Activated CD4-positive, alpha-beta T cell treated with anti-CD3 and anti-CD28 coated beads, Interleukin-10, Interleukin-2, amounts not matched to agents 100 ng/mL and 50 ng/mL, durations not matched to agents 16 hours and 8 hours (primary cell): ENCODE measurements at places on chromosomes 7 and 10.

GRCh38 chr7:134865001-134865845 is 85.8 kb downstream of the CALD1 start:
- peak; percentile 58 for DNase-seq

GRCh38 chr10:104321226-104321625 is 17.0 kb downstream of the ITPRIP start:
- no peak for DNase-seq

- peak; percentile 18 for DNase-seq
These were observed 167.2 kb downstream of the CDC14C start for GRCh38 chr7:49091519-49091918.

DNA sequence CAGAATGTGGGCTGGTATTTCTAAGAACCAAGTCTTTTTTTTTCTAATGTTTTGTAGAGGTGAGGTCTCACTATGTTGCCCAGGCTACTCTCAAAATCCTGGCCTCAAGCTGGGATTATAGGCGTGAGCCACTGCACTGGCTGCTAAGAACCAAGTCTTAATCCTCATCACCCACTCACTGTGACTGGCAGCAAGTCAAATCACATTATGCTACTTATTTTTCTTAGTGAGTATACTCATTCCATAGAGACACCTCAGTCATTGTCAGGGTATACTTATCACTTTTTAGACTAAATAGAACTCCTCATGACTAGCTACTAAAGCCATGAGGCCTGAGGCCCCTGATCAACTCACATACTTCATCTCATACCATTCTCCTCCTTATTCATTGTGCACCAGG is 116.1 kb downstream of the STRA8 start:
- no peak for DNase-seq

GRCh38 chr7:130356121-130356875 is 11.7 kb downstream of the CPA5 start:
- DNase-seq: no peak

GRCh38 chr7:137488038-137488437 is 144.5 kb upstream of the PTN start:
- no peak for DNase-seq

DNA sequence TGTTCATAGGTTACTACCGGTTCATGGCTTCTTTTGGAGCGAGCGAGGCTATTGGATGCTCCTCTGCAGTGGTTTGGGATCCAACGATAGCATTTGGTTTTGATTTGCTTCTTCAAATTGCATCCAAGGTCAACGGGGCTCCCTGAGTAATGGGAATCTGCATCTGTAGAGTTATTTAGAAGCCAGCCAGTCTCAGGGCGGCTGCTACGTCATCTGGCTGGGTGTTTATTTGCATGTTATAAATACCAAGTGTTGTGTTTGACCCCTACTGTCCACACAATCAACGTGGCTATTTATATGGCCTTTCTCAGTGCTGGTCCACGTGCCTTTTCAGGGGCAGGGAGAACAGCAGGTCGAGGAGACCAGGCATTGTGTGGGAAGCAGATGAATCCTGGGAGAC is 137.7 kb downstream of the PRPF18 start:
- no peak for DNase-seq

DNA sequence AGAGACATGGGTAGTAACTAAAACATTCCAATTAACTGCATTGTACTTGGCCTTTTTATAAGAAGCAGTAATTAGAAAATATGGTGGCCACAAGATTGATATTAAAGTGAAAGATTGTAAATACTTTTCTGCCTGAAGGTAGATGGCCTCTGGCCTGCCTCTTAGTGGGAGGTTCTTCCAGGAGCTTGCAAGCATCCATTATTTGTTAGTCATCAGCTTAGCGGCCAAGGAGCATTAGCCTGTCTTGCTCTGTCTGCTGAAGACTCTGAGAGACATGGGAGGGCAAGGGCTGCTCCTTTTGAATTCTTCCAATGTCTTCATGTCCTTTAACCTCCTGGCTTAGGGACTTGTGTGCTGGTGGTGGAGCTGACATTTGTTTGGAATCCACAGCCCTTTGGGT is 80.4 kb downstream of the TCF7L2 start:
- no peak for DNase-seq

DNA sequence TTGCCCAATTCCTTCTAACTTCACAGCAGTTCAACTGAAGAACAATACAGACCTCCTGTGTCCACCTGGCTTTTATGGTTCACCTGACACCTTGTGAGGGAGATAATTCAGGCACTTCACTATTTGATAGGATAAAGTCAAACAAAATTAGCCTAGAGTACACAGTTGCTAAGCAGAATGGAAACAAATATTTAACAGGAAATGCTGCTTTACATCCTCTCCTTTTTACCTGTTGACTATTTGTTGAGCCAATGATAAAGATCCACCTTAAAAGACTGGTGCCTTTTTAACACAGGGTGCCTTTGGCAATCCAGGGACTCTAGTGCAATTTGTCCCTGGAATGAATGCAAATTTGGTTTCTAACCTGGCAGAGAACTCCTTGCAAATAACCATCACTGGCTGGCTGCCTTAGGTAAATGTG is 39.8 kb downstream of the ITPRID1 start:
- no peak for DNase-seq

DNA sequence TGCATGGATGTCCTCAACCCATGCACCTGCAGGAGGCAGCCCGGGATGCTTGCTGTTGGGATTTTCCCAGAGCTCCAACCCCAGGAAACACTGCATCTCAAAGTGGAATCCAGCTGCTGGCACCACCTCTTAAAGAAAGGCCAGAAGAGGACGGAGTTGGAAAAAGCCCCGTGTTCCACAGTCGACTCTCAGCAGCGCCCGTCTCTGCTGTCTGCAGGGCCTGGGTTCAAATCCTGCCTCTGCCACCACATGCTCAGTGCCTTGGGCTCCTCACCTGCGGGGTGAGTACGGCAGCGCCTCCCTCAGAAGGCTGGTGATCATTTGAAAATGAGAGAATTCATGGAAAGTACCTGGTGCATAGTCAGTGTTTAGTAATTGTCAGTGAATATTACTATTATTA is 65.6 kb upstream of the ZNF716 start:
- DNase-seq: no peak

DNA sequence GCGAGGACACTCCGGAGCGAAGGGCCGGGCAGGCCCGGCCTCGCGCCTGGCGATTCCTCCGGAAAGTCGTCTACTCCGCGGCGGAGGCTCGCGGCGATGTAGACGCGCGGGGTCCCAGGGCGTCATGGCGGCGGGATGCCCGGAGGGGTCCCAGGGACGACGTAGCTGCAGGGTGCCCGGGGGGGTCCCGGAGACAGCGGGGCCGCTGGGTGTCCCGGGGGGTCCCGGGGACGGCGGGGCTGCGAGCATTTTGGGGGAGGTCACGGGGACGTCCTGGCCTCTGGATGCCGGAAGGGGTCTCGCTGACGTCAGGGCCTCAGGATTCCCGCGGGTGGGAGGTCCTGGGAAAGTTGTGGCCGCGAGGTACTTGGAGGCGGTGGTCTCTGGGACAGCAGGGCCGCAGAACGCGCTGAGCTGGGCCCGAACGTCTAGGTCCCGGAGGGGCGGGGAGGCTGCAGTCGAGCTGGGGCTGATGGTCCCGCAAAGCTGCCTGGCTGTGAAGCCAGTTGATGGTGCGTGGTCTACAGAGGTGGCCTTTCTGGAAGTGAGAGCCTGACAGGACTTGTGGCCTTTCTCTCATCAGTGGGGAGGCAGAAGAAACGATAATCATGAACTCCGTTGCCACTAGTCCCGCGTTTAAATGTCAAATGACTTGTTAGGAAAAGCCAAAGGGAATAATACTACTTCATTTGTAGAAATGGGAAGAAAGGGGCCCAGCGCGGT is 637 bp downstream of the HSPA14 start:
- peak; percentile 28 for DNase-seq

DNA sequence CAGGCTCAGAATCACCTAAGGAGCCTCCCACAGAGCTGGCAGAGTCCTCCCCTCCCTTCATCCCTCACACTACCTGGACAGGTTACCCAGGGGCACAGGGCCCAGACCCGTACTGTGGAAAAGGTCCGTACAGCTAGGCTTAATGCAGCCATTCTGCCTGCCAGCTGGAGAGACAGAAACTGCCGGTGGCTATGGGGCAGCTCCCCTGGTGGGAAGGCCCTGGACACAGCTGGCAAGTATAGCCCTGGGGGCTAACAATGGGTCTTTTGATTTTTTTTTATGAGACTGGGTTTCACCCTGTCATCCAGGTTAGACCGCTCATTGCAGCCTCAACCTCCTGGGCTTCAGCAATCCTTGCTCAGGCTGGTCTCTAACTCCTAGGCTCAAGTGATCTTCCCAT is 68.3 kb downstream of the GNA12 start:
- DNase-seq: no peak

- DNase-seq: no peak
These were observed 76.0 kb upstream of the TMEM26 start for GRCh38 chr10:61529208-61529607.

- DNase-seq: peak; percentile 54
These were observed 608 bp downstream of the ACHE start for GRCh38 chr7:100894860-100895700.

- no peak for DNase-seq
These were observed 334.4 kb downstream of the SUGCT start for GRCh38 chr7:40468891-40469864.

DNA sequence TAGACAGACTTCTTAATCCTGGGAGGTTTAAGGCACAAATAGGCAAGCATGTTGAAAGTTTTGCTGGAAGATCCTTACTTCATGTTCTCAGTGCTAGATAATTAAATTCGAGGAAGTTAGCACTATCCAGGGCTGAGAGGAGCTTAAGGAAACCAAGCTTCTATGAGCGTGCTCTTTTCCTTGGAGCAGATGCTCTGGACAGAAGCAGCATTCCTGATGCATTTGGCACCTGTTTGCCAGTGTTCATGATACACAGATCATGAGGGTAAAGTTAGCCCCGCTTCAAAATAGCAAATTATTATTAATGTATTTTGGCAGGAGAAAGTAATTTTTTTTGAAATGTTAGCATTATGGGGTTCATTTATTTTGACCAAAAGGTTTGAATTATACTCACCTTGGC is 9.4 kb downstream of the HDAC9 start:
- DNase-seq: no peak

- DNase-seq: peak; percentile 57
These were observed 817 bp downstream of the MLLT10 start for GRCh38 chr10:21534604-21535493.

GRCh38 chr7:24902276-24902675 is 77.7 kb downstream of the OSBPL3 start:
- DNase-seq: no peak

- DNase-seq: no peak
These were observed 16.4 kb downstream of the AOAH start for GRCh38 chr7:36707898-36708297.

- DNase-seq: no peak
These were observed 24.7 kb downstream of the RRP12 start for GRCh38 chr10:97376413-97376812.

- DNase-seq: no peak
These were observed 9.6 kb downstream of the GNB2 start for GRCh38 chr7:100682991-100683658.

DNA sequence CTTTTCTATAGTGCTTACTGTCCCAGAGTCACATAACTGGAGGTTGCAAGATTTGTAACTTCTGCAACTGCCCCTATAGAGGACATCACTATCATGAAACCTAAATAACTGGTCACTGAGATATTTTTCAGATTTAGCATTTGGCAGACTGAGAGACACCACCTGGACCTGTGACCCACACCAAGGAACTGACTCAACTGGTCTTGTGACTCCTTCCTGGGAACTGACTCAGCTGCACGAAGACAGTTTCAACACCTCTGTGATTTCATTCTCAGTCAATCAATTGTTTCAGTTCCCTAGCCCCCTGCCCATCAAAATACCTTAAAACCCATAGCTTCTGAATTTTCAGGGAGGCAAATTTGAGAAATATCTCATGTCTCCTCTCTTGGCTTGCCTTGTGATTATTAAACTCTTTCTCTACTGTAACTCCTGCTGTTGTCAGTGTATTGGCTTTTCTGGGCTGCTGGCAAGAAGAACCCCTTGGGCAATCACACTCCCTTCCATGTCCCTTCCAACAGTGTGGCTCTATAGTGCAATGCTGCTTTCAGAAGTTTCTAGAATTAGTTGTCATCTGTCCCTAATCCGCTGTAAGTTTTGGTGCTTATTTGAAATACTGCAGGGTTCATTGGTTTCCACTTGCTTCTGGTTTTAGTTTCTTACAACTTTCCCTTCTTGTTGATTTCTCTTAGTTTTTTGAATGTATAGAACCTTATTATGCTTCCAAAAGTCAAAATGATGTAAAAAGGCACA is 127.8 kb upstream of the ADCY1 start:
- DNase-seq: peak; percentile 41

- peak; percentile 15 for DNase-seq
These were observed 8.1 kb downstream of the PDE1C start for GRCh38 chr7:32062150-32062549.

DNA sequence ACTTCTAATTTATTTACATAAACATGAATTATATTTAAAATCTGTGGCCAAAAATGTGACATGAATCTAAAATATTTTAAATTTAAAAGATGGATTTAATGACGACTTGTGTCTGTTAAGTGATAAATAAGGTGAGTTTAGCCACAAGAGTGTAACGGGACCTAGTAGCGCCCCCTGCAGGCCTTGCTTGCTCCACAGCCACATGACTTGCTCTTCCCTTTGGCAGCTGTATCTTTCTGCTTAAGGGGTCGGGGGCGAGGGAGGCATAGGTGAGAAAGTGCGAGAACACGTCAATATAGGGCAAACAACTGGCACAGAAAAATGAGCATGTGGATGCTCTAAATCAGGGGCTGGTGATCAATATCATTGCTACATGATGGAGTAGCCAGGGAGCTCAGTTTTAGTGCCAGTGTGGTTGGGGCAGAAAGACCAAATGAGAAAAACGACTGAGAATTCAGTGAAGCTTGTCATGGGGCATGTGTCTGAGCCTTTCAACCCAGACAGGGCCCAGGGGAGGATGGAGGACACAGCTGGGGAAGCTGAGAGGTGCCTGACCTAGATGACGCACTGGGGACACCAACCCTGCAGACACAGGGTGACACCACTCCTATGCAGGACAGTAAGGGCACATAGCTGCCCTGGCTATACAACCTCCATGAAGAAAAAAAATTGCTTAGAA is 49.8 kb downstream of the PAXIP1 start:
- peak; percentile 57 for DNase-seq

DNA sequence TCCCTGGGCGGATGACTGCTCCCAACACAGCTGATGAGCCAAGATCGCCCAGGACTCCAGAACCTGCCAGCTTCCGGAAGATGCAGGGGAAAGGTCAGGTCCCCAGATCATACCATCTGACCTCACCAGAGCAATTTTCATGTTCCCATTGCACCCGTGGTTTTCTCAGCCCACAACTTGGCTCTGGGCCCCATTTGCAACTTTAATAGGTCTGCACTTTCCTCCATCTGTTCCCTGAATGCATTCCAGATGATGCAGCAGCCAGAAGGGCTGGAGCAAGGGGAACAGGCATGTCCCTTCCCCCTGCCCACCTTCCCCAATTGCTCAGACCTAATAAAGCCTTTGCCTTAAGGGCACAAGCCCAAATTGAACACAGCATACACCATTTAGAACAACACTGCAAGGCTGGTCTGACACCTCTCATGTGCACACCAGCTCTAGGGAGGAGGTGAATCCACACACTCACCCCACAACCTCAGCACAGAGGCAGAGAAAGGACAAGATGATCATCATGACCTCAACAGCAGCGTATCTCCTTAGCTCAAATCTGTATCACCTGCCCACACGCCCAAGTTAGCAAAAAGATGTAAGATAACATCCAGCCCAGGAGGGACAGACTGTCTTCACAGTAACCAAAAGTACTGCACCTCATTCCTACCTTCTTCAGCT is 87.5 kb downstream of the PLXNA4 start:
- DNase-seq: no peak

GRCh38 chr10:68462536-68462935 is 9.2 kb downstream of the DNA2 start:
- no peak for DNase-seq
